Ureter (tissue), 1 donor: ENCODE measurements at places on chromosomes 5 and 9. TPM values are rescaled to one million over a fixed set of nuclear protein-coding genes. Genes with fewer than 3 reads are reported as not detected.

Gene PRRC2B
- total RNA-seq = 215 TPM

Gene TMOD1
- total RNA-seq = 29.3 TPM

Gene C1QTNF3
- 12.7 TPM for total RNA-seq

Gene FSD1L
- total RNA-seq = 5.0 TPM

Gene MEIKIN
- total RNA-seq = not detected

Gene TOR4A
- total RNA-seq = 15.4 TPM

Gene GPR21
- total RNA-seq = 7.8 TPM

Gene EPB41L4B
- 15.9 TPM for total RNA-seq

Gene PTGDS
- 111 TPM for total RNA-seq

Gene HTR4
- not detected for total RNA-seq

Gene FOXD4L5
- 0.21 TPM for total RNA-seq

Gene MYORG
- total RNA-seq = 8.1 TPM

Gene FAM78A
- 3.3 TPM for total RNA-seq

Gene LCN12
- total RNA-seq = 3.4 TPM

Gene ESM1
- not detected for total RNA-seq

Gene SIL1
- 83.0 TPM for total RNA-seq

Gene RMI1
- 12.1 TPM for total RNA-seq

Gene NME5
- 11.1 TPM for total RNA-seq

Gene C8G
- 1.6 TPM for total RNA-seq

Gene IFNK
- total RNA-seq = not detected
